GM23338 (cell line): ENCODE measurements at places on chromosomes 6 and 20. TPM values are rescaled to one million over a fixed set of nuclear protein-coding genes. Genes with fewer than 3 reads are reported as not detected.
A peak's percentile ranks its signal among the peaks of the same experiment; 100 is the strongest.

DNA sequence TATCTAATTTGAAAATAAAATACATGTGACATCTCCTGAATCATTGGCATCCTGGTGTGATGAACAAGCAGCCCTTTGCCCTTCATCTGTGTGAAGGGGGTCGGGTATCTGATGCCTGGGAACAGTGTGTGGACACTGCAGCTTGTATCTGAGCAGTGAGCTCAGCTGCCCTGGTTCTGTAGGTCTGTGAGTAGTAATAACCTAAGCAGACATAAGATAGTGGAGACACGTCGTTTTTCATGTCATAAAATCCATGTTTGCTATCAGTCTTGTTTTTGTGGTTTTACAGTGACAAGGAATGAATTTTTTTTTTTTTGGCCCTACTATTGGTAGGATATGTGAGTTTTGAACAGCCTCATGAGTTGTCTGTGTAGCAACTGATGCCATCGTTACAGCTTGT lies 133.0 kb downstream of the JARID2 start:
- DNase-seq, result no peak

GRCh38 chr6:8499540-8499939 lies 64.2 kb upstream of the SLC35B3 start:
- DNase-seq, result peak; percentile 50

Gene BPIFB1
- total RNA-seq, result not detected in 2 replicates

- DNase-seq, result peak; percentile 61
These were observed 327.3 kb downstream of the HDGFL1 start for GRCh38 chr6:22896696-22897095.

DNA sequence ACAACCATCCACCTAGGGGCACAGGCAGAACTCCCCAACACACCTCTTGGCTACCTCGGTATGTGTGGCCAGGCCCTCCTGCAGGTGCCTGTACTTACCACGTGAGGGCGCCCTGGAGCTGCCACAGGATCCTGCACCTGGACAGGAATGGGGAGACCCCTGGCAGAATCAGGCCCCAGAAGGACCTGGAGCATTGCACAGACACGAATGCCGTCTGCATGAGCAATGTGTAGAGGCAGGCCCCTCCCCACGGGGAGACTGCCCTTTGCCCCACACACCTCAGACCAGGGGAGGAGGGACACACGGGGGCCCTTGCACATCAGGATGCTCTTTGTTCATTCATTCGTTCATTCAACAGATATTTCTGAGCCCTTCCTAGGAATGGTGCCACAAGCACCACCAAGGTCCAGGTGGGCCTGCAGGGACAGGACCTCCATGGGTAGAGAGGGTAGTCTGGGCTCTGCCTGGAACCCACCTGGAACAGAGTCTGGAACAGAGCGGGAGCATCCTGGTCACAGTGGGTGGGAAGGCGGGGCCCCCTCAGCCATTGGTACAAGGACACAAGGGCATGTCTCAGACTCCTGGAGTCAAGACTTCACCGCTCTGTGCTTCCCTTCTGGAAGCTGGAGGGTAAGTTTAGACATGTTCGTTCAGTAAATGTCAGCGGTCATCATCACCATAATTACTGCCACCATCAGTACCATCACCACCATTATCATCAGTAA lies 32.3 kb downstream of the YTHDF1 start:
- peak; percentile 80 for DNase-seq

- no peak for DNase-seq
These were observed 17.9 kb upstream of the SNHG17 start for GRCh38 chr20:38452880-38453624.

DNA sequence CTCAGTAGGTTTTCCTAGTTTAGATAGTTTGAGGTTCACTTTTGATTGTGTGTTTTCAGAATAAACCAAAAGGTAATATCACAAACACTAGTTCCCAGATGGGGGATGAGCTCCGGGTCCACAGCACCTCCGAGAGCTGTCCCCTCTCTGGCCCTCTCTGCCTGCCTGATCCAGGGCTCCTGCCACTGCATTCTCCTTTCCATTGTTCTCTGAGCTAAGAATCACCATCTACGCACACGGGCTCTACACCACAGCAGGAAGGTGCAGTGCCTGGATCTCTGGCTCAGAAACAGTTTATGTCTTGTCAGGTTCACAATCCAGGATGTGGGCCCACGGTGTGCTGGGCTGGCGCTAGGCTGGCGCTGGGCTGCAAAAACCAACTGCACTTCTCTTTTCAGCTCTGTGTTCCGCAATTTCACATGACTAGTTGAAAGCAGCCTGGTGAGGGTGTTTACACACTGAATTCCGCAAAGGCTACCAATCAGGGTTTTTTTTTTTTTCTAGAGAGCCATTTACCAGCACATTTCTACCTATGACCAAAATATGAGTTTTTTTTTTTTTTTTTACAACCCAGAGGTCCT lies 167.5 kb downstream of the SOD2 start:
- DNase-seq, result no peak

DNA sequence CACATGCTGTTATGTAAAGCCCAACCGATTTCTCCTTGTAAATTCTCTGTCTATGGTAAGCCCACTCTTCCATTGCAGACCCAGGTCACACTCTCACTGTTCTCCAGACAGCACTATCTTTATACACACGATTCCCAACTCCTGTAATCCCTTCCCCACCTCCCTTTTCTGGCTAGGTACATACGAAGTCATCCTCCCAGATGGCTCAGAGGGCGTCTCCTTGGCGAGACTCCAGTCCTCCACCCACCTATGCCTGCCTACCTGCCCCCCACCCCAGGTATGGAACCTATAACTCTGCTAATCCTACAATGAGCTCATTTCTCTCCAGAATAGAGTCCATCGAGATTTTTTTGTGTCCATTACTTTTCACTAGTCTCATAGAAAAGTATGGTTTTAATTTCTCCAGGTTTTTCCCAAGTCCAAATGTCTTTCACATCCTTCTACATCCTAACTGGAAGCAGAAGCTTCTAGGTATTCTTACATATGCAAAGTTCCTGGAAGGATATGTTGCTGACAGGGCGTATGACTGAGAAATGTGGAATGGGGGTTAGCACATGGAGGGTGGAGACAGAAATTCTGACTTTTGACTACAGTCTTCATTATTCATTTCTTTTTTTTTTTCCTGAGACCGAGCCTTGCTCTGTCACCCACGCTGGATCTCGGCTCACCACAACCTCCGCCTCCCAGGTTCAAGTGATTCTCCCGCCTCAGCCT lies 22.8 kb downstream of the SCML4 start:
- no peak for DNase-seq

DNA sequence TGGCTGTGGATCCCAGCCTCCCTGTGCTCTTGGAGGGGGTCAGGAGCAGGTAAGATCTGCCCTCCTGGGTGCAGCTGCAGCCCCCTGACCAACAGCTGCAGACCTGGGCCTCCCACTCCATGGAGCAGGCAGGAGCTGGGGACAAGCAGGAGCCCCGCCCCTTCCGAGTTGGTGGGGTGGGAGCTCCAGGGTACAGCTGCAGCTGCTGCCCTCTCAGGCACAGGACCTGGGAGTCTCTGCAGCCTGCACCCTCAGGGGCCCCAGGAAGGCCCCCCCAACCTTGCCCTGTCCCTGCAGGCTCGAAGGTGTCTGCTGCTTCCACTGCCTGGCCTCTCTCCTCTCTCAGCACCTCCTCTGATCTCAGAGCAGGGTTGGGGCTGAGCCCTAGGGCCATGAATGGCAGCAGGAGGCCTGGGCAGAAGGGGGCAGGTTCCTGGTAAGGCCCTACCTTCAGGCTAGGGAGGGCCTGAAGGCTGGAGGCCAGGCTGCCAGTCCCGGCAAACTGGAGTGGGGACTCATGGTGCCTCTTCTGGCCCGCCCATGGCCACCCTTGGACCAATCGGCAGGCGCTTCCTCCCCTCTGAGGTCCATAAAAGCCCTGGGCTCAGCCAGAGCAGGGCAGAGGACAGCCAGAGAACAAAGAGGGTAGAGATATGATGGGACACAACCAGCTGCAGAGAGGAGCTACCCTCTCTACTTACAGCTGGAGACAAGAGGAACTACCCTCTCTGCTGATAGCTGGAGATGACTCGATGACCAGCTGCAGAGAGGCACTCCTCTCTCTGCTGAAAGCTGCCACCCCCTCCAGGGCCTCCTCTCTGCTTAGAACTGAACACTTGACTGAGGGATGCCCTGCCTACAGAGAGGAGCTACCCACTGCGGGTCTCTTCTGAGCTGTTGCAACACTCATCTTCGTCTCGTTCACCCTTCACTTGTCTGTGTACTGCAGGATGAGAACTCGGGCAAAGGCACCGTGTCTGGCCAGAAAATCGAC lies 7.8 kb upstream of the PACSIN1 start:
- DNase-seq, result no peak

DNA sequence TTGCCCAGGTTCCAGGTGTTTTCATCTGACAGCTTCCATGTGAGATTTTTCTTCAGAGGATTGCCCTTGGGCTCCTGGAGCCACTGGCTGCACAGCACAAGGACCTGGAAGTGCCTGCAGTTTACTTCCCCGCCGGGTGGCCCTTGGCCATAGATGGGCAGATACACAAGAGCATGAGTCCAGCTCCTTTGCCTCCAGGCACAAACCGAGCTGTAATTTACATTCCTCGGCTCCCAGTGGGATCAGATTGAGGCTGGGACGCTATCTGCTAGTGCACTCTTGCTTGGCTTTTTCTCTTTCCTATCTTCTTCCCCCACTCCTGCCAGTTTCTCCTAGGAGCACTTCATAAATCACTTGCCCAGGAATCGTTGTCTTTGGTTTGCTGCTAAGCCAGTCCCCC lies 85.4 kb upstream of the RALY start:
- no peak for DNase-seq

Gene C20orf202
- total RNA-seq, result not detected in 2 replicates

- no peak for DNase-seq
These were observed 21.2 kb downstream of the SERPINB1 start for GRCh38 chr6:2820415-2820814.

GRCh38 chr6:168007592-168008338 lies 10.3 kb downstream of the KIF25 start:
- no peak for DNase-seq

Gene DPPA5
- total RNA-seq, result 3.0 and 7.0 TPM in 2 replicates
